ENCODE measurements at places on chromosomes 16 and 17.

- no peak overlapping the region for H3K27ac ChIP-seq
- H3K4me3 ChIP-seq, result no peak overlapping the region
- DNase-seq, result no peak
- H3K36me3 ChIP-seq, result peaks cover 2% of the 10 kb centered on the region
Measured at GRCh38 chr16:58421529-58421928, 29.3 kb downstream of the GINS3 start.

DNA sequence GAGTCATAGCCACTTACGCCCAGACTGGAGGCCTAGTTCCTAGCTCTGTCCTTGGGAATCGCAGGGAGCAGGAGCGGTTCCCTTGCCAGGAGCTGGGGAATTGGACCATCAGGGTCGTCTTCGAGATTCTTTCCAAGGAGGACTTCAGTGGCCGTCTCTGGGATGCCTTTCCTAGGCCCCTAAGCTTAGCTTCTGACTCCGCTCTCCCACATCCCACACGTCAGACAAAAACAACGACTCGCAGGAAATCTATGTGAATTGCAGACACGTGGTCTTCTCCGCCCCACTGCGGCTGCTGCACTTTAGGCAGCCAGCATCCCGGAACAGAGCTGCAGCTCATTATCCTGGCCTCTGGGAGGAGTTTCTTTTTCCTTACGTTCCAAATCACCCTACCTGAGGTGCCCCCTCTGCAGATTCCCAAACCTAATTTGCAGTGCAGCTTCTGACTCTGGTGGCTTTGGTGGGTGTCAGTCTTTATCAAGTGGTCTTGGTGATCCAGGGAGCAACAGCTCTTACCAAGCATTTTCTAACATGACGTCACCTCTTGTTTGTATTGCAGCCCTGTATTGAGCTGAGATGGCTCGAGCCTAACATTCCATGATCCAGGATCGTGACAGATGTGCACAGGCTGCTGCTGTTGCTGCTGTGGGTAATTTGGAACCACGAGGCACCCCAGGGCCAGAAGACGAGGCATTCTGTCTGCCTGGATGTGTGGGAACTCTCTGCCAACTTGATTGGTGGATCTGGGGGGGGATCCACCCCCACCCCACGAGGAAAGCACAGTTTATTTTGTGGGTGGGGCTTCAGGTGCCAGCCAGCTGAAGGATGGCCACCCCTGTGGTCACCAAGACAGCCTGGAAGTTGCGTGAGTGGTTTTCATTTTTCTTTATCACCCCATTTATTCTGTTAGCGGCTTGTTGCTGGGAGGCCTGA is 1.1 kb downstream of the KATNB1 start:
- H3K4me1 ChIP-seq, result peaks cover 24% of the 10 kb centered on the region
- DNase-seq, result peak; percentile 29
- H3K4me3 ChIP-seq, result peak overlapping the region; percentile 91
- H3K36me3 ChIP-seq, result peaks cover 20% of the 10 kb centered on the region
- peak overlapping the region; percentile 95 for H3K27ac ChIP-seq

- DNase-seq, result no peak
- H3K4me3 ChIP-seq, result peak overlapping the region; percentile 84
- peaks cover 19% of the 10 kb centered on the region for H3K36me3 ChIP-seq
- H3K27me3 ChIP-seq, result no peaks in the 10 kb centered on the region
Measured at GRCh38 chr16:67028167-67028695, 718 bp upstream of the CBFB start.

- H3K4me1 ChIP-seq, result no peaks in the 10 kb centered on the region
- H3K36me3 ChIP-seq, result no peaks in the 10 kb centered on the region
- DNase-seq, result no peak
- H3K27me3 ChIP-seq, result peaks cover 26% of the 10 kb centered on the region
- no peak overlapping the region for H3K4me3 ChIP-seq
Measured at GRCh38 chr16:5001986-5002385, 31.7 kb downstream of the NAGPA start.

DNA sequence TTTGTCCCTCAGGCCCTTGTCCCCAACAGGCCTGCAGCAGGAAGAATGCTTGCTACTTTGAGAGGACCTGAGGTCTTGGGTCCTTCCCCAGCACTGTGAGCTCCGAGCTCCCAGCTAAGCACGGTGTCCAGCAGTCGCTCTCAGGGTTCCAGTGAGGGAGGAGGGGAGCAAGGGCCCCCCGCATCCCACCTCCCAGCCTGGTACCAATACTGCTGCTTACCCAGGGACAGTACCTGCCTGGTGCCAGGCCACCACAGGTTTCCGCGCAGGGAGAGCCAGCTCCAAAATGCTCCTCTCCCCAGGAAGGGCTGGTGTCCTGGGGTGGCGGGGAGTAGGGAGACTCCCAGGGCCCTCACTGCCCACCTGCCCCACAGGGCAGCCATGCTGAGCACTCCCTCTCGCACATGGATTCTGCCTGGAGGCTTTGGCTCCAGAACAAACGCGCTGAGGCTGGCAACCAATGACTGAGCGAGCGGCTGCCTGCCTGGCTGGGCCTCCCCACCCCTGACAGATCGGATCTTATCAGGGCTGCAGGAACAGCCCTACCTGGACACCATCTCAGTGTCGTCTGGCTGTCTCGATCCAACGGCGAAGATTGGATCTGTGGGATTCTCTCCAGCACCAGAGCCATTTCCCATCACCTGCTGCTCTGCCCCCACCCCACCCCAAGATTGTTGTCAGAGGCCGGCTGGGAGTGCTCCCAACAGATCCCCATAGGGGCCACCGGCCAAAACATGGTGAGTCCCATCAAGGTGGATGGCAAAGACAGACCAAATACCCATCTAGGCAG is 2.4 kb downstream of the DOK4 start:
- no peak overlapping the region for H3K27ac ChIP-seq
- peaks cover 20% of the 10 kb centered on the region for H3K4me1 ChIP-seq
- H3K27me3 ChIP-seq, result no peaks in the 10 kb centered on the region
- peaks cover 3% of the 10 kb centered on the region for H3K36me3 ChIP-seq
- no peak for DNase-seq
- no peak overlapping the region for H3K4me3 ChIP-seq

DNA sequence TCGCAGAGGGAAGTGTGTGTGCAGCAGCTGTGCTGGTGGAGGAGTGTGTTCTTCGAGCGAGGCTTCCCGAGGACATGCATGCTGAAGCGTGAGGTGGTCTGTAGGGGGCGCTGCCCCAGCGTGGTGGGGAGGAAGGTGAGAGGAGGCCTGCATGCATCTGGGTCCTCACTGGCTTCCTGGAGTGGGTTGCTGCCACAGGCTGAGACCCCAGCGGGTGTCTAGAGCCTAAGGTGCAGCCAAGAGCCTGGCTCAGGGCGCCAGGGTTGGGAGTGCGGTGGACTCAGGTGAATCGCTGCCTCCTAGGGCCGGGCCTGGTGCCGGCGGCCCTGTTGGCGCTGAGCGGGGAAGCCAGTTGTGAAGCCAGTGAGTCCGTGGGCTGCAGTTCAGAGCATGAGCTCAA is 7.5 kb upstream of the HSD3B7 start:
- H3K4me1 ChIP-seq, result peaks cover 23% of the 10 kb centered on the region
- DNase-seq, result no peak
- H3K36me3 ChIP-seq, result peaks cover 44% of the 10 kb centered on the region
